DND-41 (cell line): ENCODE measurements at places on chromosomes 5 and 9.

- DNase-seq = no peak
Observed at GRCh38 chr9:113556877-113557593, 93.5 kb downstream of the RGS3 start.

DNA sequence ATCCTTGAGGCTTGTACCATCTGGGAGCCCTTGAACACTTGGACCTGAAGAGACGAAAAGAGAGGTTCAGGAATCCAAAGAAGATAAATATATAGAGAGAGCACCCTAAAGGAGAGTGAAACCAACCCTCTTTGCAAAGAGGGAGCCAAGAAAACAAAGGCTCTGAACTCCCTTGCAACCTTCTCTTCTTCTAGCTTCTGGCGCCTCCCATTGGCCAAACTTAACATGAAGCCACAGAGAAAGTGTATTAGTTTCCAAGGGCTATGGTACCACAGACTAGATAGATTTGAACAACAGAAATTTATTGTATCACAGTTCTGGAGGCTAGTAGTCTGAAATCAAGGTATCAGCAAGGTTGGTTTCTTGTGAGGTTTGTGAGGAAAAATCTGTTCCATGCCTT is 175.1 kb downstream of the HCN1 start:
- DNase-seq = no peak

GRCh38 chr9:104028827-104029226 is 65.3 kb upstream of the SMC2 start:
- no peak for DNase-seq

DNA sequence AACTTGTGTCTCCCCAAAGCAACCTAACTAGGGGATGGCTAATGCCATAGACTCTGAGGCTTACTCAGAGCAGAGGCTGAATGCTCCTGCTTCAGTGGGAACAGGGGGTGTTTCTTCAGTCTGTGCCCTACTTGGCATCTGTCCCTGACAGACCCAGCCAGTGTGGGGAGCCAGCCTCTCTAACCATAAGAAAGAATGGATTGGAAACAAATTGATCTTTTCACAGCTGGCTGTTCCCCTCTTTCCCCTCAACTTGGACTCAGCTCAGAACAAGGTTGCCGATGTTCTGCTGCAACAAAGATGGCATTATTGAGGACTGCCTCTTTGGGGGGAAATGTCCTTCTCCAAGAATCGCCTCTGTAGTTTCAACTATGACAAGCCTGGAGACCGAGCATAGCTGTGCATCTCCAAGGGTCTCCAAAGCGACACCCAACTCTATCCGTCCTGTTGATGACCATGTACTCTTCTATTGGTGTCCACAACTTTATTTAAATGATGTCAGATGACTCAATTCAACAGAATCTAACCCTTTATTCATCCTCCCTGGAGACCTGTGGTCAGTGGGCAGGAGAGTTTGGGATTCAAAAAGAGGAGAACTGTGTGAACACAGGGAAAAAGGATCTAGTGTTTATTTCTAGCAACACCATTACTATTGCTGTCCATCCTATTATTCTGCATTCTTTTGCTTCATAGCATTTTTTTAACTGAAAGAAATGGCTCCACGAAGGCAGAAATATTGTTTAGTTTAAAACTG is 24.7 kb upstream of the TNC start:
- peak; percentile 9 for DNase-seq

- no peak for DNase-seq
Observed at GRCh38 chr9:76730801-76731200, 33.4 kb upstream of the PCA3 start.

DNA sequence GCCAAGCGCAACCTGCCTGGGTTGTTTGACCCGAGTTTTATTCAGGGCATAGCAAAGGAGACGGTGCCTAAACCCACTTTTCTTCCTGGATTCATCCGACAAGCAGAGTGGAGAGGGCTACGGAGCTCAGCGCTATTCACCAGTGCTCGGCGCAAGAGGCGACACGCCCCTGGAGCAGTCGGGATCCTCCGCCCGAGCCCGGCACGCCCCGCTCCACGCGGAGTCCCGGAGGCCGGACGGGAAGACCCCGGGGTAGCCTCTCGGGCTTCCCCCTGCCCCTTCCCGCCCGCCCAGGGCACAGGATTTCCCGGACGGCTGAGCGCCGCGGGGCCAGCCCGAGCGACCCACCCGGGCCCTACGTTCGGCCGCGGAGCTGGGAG is 427 bp downstream of the SERINC5 start:
- peak; percentile 59 for DNase-seq

GRCh38 chr5:154538492-154538891 is 60.5 kb upstream of the HAND1 start:
- no peak for DNase-seq

DNA sequence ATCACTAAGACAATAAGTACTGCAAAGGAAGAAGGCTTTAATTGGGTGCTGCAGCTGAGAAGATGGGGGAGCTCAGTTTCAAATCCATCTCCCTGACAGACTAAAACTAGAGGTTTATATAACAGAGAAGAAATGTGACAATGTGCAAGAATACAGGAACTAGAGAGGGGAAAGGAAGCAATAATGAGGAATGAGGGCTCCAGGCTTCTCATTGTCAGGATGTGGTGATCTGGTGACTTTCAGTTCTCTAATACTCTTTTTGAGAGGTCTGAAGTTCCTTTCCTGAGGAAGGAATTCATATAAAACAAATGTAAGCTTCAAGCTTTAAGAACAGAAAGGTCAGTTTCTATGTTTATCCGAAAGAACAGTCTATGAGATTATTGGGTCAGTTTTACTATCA is 42.5 kb upstream of the SPATA31E1 start:
- no peak for DNase-seq

- DNase-seq = no peak
Observed at GRCh38 chr5:30928956-30929355, 264.5 kb upstream of the CDH6 start.

DNA sequence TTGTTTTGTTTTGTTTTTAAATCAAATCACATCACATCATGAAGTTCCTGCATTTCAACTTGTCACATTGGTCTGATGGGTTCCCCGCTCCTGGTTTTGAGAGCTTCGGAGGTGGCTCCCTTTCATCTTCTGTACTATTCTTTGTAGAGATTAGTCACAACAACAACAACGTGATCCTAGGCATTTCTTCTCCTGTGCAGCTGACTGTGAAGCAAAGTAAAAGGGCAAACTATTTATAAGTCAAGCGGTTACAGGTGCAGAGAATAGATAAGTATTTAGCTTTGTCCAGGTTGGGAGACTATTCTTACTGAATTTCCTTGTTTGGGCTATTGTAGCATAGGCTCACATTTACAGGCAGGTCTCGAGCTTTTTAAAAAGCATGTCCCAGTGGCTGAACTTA is 197.7 kb upstream of the CDKN2B start:
- DNase-seq = no peak
